ENCODE measurements at places on chromosomes 5 and 9.

GRCh38 chr5:62199792-62200716 lies 106.0 kb upstream of the KIF2A start:
- H3K4me1 ChIP-seq: no peaks in the 10 kb centered on the region
- no peaks in the 10 kb centered on the region for H3K27me3 ChIP-seq
- no peak for DNase-seq

GRCh38 chr5:132112111-132112510 lies 38.5 kb downstream of the CSF2 start:
- no peaks in the 10 kb centered on the region for H3K27me3 ChIP-seq
- no peaks in the 10 kb centered on the region for H3K36me3 ChIP-seq
- no peak overlapping the region for H3K4me3 ChIP-seq
- no peak overlapping the region for H3K27ac ChIP-seq
- DNase-seq: no peak

DNA sequence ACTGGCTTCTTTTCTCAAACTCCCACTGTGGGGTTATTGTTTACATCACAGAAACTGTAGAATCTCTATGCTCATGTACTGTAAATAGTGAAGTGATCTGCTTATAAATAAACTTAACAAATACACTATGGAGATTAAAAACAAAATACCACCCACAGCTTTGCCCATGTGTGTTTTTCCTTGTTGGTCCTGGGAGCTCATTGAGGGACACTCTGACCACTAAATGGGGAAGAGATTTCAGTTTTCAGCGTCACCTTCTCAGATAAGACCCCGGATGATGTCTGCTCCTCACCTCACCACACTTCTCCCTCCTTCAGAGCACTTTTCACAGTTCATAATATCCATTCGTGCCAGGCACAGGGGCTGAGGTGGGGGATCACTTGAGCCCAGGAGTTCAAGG lies 89.7 kb downstream of the PDE6A start:
- DNase-seq: no peak
- no peak overlapping the region for H3K27ac ChIP-seq
- no peak overlapping the region for H3K4me3 ChIP-seq
- peaks cover 4% of the 10 kb centered on the region for H3K4me1 ChIP-seq
- no peaks in the 10 kb centered on the region for H3K27me3 ChIP-seq

DNA sequence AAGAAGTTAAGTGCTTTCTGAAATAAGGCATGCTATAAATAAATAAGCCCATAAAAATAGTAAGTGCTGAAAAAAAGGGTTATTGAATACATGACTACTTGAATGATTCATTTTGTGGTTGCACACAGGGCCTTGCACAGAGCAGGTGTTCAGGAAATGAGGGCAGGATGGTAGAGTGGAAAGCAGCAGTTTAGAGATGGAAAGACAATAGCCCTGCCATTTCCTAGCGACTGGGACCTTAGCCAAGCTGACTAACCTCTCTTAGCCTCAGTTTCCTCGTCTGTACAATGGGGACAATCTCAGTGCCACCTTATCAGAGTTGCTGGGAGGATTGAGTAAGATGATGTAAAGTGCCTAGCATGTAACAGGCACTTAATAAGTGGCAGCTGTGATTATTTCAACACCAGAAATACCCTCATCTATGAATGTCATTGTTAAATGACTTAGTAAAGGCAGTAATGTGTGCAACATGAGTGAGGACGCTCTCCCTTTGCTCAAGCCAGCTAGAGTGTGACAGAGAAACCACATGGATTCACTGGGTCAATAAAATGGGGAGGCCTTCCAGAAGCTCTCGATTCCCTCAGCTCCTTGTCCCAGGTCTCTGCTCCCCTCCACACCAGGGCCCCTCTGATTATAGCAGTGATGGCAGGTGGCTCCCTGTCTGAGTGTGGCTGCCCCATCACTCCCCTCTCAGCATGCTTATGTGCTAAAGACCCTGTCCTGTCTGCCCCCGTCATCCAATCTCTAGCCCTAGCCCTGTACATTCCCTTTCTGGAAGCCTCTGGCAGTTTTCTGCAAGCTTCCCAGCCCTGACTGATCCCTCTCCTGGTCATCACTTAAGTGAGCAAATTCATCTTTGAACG lies 16.0 kb upstream of the PHF19 start:
- no peaks in the 10 kb centered on the region for H3K36me3 ChIP-seq
- no peak overlapping the region for H3K4me3 ChIP-seq
- peaks cover 21% of the 10 kb centered on the region for H3K4me1 ChIP-seq
- peaks cover 38% of the 10 kb centered on the region for H3K27me3 ChIP-seq
- DNase-seq: no peak
